ENCODE measurements at places on chromosomes 5 and 9.

DNA sequence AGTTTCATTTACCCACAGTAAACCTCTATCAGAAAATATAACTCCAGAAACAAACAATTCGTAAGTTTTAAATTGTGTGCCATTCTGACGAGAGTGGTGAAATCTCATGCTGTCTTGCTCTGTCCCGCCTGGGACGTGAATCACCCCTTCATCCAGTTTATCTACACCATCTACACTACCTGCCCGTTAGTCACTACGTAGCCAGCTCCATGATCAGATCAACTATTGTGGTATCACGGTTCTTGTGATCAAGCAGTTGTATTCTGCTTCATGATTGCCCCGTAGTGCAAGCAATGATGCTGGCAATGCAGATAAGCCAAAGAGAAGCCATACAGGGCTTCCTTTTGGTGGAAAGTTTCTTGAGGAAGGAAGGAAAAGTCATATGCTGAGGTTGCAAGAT lies 150.3 kb downstream of the GOLPH3 start:
- no peak for DNase-seq

DNA sequence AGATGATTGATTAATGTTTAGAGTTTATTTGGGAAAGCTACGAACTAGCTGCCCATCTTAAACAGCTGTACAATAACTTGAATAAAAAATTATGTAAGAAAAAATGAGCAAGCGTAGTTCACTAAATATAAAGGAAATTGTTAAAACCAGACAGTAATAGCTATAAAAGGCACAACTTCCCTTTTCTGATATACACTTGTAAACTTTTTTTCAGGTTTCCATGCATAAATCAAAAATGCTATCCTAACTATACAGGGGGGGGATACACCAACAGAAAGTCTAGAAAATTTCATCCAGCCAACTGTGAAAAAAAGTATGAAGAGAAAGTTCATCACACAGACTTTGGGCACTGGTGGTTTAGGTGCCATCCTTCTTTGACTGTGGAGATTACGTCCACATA lies 122.3 kb downstream of the NR3C1 start:
- no peak for DNase-seq

DNA sequence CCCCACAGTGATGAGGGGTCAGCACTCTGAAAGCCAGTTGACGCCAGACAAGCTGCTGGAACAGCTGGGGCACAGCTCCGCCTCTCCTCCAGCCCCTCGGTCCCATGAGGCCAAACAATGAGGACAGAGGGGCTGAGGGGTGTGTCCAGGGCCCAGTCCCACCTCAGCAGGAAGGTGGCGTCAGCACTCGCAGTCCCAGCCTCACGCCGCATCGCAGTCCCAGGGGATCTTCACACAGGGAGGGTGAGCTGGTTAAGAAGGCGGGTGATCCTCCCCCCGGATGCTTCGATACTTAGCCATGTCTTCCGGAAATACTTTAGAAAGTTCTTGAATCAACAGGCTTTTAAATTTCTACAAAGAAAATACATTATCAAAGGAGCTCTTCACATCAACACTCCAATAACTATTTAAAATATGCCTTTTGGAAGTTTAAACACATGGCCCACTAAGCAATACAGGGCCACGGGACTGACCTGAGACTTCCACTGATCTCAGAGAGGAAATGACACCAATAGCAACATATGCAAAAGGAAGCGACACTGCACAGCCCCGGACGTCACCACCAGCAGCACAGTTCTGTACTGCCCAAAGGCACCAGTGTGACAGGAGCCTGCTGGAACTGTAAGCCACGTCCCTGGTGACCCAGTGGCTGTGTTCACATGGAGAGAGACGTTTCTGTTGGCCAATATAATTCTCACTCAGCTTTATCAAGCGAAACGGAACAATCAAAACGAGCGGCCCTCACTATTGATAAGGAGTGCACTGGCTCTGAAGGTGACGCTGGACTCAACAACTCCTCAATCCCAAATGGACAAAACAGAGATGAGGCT lies 5.9 kb downstream of the MED10 start:
- no peak for DNase-seq

DNA sequence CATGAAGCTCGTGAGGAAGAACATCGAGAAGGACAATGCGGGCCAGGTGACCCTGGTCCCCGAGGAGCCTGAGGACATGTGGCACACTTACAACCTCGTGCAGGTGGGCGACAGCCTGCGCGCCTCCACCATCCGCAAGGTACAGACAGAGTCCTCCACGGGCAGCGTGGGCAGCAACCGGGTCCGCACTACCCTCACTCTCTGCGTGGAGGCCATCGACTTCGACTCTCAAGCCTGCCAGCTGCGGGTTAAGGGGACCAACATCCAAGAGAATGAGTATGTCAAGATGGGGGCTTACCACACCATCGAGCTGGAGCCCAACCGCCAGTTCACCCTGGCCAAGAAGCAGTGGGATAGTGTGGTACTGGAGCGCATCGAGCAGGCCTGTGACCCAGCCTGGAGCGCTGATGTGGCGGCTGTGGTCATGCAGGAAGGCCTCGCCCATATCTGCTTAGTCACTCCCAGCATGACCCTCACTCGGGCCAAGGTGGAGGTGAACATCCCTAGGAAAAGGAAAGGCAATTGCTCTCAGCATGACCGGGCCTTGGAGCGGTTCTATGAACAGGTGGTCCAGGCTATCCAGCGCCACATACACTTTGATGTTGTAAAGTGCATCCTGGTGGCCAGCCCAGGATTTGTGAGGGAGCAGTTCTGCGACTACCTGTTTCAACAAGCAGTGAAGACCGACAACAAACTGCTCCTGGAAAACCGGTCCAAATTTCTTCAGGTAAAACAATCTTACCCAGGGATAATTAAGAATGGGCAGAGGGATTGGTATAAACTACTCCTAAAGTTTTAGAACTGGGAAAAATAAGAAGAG lies 12.9 kb downstream of the ITGA1 start:
- DNase-seq: peak; percentile 19

GRCh38 chr5:79122973-79123372 lies 11.4 kb downstream of the BHMT start:
- no peak for DNase-seq

DNA sequence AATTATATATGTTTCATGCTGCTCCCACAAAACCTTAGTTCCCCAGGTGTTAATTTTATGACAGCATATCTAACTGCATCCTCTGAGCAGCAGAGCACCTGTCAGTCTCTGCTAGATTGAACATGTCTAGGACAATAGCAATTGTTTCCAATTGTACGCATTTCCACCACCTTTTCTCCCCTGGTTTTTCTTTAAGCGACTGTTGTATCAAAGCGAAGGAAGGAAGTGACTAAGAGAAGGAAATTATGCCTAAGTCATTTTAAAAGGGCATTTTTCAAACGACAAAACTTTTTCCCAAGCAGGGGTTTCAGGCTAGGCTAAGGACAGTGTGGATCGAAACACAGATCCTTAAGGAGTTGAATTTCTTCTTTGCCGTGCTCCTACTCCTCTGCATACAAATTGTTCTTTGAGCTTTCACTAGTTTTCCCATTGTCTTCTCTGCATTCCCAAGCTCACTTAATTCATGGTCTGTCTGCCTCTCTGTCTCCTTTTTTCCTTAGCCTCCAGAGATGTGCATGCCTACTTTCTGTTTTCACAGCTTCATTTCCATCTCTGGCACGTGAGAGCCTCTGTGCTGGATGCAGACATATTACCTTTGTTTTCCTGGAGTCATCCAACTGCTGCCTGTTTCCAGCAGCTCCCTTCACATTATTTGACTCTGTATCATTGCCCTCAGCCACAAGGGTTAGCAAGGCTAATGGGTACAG lies 39.4 kb upstream of the STARD4 start:
- no peak for DNase-seq

DNA sequence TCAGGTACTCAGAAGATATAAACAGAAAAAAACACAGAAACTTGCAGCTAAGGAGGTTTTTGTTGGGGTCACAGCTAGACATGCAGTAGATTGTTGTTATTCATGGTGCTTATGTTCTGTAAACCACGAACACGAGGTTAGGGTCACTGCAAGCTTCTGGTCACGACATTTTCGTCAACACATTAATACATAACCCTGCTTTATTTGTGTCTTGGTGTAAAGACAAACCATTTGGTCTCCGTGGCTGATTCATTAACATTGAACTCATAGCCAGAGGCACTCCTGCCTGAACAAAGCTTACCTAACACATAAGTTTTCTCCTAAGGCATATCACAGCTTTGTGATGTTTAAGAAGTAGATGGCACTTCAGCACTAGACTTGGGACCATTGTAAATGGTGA lies 16.9 kb downstream of the TEK start:
- no peak for DNase-seq

DNA sequence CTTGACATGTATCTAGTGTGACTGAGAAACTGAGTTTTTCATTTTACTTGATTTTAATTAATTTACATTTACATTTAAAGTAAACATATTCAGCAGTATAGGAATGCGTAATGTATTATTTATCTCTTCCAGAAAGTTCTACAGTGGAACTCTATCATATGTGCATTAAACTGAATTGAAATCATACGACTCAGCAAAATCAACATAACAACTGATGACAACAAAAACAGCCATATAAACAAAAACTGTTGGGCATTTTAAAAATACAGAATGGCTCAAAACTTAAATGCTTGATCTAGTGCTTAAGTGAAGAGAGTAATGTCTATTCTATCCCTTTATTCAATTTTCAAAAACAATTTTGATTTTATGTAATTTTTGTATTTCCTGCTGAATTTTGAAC lies 134.4 kb downstream of the TRPM3 start:
- DNase-seq: no peak

DNA sequence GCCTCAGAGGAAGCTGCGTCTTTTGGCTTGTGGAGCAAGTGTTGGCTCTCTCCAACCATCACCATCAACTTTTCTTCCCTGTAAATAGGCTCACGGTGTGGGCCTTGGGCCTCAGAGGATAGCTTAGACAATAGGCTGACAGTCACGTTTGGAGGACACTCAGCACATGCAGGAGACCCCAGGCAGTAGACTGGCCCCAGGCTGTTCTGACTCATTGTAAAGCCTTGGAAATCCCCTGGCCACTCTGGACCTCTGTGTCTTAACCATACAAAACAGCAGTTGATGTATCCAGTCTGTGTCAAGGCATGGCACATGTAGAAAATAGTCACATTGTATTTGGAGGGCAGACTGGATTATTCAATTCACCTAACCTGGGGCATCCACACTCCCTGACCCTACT lies 18.6 kb downstream of the CD74 start:
- DNase-seq: no peak

- DNase-seq: no peak
These were observed 41.8 kb upstream of the GABBR2 start for GRCh38 chr9:98750364-98751060.

- DNase-seq: no peak
These were observed 50.3 kb downstream of the SNCAIP start for GRCh38 chr5:122362361-122362760.

DNA sequence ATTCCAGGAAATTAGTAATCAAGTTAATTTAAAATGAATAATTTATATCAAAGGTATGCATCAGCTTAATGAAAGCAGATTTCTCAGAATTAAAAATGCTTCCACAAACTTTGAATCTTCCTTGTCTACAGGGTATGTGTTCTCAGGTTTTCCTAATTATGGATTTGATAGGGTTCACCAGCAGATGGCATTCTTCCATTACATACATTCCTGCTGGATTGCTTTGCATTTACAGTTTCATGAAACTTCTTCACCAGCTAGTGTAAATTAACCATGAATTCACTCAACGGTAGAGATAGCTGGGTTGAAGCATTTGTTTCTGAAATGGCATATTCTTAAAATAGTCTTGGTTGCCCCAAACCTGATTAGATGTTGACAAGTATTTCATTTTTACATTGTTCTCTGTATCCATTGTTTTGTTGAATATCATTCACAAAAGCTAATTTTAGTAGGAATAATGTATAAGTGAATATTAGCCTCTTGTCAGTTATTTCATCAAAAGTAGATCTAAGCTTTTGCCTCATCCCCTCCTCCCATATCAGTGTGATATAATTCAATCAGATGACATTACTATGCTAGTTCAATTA lies 68.7 kb upstream of the WDR41 start:
- DNase-seq: peak; percentile 46

DNA sequence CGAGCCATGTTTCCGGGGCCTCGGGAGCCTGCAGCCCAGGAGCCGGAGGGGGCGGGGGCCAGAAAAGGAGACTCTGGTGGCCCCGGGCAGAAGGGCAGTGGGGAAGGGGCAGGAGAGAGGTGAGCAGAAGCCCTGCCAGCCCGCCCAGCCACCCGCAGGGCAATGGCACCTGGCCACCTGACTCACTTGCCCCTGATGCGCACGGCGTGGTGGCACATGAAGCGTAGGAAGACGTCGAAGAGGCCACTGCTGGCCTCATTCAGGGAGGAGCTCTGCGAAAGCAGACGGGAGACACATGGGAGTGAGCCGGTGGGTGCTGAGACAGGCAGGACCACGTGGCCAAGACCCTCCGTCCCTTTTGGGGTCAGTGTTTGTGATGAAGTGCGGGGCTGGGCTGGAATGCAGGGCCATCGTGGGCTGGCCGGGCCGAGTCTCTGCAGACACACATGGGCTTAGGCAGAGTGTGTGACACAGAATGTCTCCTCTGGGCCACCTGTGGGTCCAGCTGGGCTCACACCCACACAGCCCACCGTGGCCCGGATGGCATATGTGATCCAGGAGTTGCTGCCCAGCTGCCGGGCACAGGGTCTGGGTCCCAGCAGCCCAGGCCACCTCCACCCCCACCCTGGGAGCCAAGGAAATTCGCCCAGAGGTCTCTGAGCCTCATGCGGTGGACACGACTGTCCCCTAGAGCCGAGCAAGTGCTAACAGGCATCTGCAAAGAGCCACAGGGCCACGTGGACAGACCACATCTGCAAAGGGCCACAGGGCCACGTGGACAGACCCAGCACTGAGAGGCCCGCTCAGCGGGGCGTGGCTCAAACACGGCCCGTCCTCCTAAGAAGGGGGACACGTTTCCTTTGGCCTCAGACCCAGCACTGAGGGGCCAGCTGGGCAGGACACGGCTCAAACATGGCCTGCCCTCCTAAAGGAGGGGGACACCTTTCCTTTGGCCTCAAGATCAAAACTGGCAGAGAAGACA lies 23.6 kb downstream of the TERT start:
- no peak for DNase-seq

DNA sequence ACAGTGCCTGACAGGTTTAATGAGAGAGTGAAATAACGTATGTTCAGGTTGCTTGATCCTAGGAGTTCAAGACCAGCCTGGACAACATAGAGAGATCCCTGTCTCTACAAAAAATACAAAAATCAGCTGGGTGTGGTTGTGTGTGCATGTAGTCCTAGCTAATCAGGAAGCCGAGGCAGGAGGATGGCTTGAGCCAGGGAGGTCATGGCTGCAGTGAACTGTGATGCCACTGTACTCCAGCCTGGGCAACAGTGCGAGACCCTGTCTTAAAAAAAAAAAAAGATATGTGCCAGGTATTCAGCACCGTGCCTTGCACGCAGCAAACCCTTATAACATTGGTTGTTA lies 38.8 kb upstream of the SPRY4 start:
- DNase-seq: no peak

GRCh38 chr9:34984049-34984448 lies 5.5 kb upstream of the DNAJB5 start:
- no peak for DNase-seq

DNA sequence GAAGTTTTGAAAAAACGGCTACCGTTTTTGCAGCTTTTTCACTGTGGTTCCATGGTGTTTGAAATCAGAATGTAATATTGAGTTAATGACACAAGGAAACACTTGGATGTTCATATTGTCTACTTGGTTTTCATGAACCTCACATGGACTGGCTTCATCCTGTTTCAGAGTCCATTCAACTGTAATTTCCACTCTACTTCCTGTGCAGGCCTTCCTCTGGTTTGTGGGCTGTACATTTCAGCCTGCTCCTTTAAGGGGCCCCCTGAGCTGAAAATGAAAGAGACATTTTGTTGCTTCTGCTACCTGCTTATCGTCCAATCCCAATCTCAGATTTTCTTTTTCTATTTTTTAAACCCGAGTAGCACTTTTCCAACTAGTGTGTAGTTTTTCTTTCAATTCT lies 41.8 kb upstream of the CDKN2B start:
- no peak for DNase-seq

Data from hippocampal formation (tissue), 2 donors.